ENCODE measurements at places on chromosomes 6 and 20. TPM values are rescaled to one million over a fixed set of nuclear protein-coding genes. Genes with fewer than 3 reads are reported as not detected.

Gene ID4
- 6.9 TPM for polyA plus RNA-seq

Gene IRAK1BP1
- 5.4 TPM for polyA plus RNA-seq

Gene ADAT2
- polyA plus RNA-seq, result 1.7 TPM

Gene SLC17A2
- not detected for polyA plus RNA-seq

Gene MYO6
- 9.7 TPM for polyA plus RNA-seq

Gene CD24
- polyA plus RNA-seq, result 0.59 TPM

Gene PERP
- 29.3 TPM for polyA plus RNA-seq

Gene CCN6
- not detected for polyA plus RNA-seq

Gene CPXM1
- 4.9 TPM for polyA plus RNA-seq

Gene C6orf132
- 1.8 TPM for polyA plus RNA-seq

Gene MYB
- polyA plus RNA-seq, result not detected

Gene ARFGEF3
- polyA plus RNA-seq, result 0.73 TPM

Gene CLVS2
- polyA plus RNA-seq, result under 0.01 TPM

- DNase-seq, result no peak
Measured at GRCh38 chr6:3398165-3398562, 58.7 kb downstream of the SLC22A23 start.

DNA sequence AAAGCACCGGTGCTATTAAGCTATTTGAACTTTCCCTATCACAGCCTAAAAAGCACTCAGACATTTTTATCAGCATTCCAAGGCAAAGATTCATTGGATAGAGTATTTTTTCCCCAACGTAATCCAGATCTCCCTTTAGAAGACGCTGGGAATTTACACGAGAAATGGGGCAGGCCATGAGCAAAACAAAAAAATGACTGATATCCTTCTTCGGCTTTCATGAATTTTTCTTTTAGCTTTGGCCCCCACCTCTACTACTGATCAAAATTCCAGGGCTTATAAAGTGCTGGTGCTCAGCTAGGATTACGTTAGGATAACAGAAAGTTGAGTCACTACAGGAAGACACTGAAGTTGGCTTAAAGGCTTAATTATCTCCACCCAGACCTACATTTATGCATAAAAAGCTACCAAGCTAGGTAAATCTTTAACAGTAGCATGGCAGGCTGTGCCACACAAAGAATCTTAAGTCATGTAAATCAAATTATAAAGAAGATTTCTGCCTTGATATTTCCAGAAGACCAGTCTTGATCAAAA is 418.5 kb upstream of the BTBD3 start:
- no peak for DNase-seq

GRCh38 chr6:53035549-53036213 is 29.5 kb upstream of the FBXO9 start:
- DNase-seq, result no peak

DNA sequence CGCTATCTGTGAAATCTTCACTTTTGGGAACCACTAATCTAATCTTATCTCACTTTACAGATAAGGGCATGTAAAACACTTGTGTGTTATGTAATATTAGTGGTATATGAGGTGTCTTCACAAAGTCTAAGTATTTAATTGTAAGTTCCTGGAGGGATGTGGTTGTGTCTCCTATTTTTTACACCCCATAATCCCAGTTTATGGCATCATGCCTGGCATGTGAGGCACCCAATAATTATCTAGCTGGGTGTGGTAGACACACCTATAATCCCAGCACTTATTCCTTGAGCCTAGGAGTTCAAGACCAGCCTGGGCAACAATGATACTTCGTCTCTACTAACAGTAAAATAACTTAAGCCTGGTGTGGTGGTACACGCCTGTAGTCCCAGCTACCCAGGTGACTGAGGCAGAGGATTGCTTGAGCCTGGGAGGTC is 16.5 kb upstream of the TBCC start:
- DNase-seq, result no peak

DNA sequence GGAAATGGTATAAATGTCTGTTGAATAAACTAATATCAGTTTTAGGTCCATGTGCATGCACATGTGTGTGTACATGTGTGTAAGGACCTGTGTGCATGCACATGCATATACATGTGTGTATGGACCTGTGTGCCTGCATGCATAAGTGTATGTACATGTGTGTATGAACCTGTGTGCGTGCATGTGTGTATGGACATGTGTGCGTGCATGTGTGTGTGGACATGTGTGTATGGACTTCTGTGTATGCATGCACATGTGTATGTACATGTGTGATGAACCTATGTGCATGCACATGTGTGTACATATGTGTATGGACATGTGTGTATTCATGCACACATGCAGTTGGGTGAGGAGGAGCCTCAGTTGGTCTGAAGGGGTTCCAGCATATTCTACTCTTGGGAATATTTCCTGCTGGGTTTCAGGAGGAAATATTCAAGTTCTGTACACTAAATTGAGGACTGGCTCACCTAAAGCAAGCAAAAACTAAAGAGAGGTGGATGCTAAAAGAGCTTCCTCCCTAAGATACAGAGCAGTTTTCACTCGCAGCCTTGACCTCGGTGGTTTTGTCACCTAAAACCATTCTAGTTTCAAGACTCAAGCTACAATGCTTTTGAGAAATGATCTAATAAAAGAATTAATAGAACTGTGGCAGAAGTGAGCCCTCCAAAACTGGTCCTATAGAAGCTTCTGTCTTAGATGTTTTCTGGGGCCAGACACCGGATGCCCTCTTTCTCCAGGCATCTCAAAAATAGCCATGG is 742.8 kb downstream of the MAFB start:
- no peak for DNase-seq

GRCh38 chr6:30074331-30075093 is 1.1 kb downstream of the RNF39 start:
- DNase-seq, result no peak

GRCh38 chr6:54619102-54619501 is 227.5 kb upstream of the FAM83B start:
- DNase-seq, result no peak

- peak; percentile 83 for DNase-seq
Measured at GRCh38 chr6:150667977-150668716, 68.5 kb downstream of the PLEKHG1 start.

DNA sequence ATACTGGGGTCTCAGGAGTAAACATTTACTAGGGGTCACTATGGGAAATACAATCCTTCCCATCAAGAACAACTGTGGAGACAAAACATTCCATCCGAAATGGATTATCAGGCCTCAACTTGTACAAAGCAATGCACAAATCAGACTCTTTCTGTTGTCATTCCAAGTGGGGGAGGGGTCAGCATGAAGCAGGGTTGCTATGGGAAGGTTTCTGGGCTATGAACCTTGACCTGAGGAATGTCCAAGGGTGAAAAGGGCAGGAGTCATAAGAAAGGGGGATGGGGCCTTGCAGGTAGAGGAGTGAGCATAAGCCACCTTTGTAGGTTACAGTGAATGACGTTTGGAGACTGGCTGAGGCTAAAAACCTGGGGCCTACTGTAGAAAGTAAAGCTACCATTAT is 3.1 kb downstream of the METTL24 start:
- DNase-seq, result no peak

GRCh38 chr6:34970488-34970887 is 81.4 kb downstream of the ANKS1A start:
- DNase-seq, result no peak

DNA sequence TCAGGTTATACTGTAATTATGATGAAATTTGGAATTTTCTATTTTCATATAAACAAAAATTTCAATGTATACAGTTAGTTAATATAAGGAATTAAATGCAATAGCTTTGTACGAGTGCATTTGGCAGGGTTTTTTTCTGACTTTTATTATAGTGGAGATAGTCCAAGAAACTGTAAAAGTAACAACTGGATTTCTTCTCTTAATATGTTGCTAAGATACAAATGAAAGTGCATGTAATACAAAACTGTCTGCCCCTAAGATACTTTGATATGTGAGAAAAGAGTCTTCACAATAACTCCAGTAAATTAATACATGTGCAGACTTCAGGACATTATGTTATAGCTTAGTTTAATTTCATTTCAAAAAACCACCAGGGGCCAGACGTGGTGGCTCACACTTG is 721.4 kb downstream of the CBLN4 start:
- DNase-seq, result no peak

DNA sequence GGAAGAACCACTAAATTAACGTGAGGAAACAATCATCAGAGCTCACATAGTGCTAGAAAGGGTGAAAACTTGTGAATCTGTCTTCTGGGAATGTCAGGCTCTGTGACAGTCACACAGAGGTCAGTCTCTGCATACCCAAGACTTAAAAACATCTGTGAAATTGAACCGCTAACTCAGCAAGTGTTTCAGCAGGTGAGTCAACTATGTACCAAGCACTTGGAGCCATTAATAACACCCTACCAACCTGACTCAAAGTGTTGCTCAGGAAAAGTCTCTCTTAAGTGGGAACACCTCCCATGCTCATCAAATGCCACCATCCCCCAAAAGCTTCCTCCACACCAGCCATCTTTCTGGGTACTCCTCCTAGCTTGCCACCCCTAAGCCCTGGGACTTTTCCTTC is 92.3 kb upstream of the CARMIL1 start:
- DNase-seq, result no peak

DNA sequence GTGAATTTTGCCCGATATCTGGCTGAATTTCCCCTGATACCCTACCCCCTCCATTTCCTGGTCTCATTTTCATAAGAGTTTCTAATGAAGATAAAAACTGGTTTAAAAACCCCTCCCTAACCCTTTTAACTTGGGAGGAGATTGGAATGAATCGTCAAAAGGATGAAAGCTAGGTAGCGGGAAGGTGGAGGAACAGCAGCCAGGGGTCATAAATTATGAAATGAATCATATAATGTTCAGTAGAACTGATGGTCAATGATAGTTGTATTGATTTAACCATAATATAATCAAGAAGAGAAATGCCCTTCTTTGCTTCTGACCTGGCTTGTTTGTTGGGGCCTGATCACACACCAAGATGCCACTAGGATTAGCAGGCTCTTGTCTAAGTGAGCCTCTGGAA is 38.5 kb upstream of the SGK1 start:
- no peak for DNase-seq

- DNase-seq, result no peak
Measured at GRCh38 chr6:140370976-140371870, 996.8 kb upstream of the CITED2 start.

DNA sequence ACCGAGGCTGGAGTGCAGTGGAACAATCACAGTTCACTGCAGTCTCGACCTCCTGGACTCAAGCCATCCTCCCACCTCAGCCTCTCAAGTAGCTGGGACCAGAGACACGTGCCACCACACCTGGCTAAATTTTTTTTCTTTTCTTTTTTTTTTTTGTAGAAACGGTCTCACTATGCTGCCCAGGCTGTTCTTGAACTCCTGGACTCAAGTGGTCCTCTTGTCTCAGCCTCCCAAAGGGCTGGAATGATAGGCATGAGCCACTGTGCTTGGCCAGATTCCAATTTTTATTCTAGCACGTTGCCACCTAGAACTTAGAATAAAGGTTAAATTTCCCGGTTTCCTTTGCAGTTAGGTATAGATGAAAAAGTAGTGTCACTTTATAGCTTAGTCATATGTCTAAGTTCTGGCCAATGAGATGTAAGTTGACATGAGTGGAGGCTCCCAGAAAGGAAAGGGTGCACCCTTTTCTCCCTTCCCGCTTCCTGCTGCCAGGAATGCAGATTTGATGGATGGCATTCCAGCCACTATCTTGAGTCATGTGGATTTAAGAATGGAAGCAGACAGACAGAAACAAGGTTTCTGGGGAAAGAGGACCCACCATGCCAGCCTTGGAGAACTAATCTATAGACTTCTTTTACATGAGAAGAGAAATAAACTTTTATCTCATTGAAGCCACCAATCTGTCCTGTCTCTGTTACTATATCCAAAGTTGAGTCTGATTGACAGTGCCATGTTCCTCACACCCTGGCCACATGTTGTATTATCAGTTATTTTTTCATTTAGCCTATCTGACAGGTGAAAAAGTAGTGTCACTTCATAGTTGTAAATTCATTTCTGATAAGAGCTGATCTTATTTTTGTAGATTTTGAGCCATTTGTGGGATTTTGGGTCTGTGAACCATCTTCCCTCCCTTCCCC is 60.6 kb upstream of the NCOA3 start:
- no peak for DNase-seq

DNA sequence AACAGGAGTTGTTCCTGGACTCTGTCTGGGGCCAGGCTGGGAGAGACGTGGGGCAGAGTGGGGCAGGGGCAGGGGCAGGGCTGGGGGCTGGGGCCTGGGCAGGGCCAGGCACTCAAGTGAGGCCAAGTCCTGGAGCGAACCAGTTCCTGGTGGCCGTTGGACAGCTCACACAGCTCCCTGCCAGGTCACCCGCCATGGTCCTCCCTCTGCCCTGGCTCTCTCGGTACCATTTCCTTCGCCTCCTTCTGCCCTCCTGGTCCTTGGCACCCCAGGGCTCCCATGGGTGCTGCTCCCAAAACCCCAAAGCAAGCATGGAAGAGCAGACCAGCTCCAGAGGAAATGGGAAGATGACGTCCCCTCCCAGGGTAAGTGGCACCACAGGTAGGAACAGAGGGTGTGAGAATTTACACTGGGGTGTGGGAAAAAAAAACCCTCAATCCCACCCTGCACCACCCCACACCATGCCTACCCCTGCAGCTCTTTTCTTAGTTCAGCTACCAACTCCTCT is at the start of gene MCCD1:
TSS of gene MCCD1 (plus strand) at position 142 of the 508 bp plus-strand sequence. CDS start at position 195, 53 bp downstream.
- DNase-seq, result no peak

- DNase-seq, result no peak
Measured at GRCh38 chr20:8903655-8904605, 165.0 kb upstream of the PLCB4 start.

- DNase-seq, result peak; percentile 26
Measured at GRCh38 chr6:81894306-81894705, 141.8 kb upstream of the TENT5A start.

GRCh38 chr6:112851146-112851545 is 504.0 kb downstream of the RFPL4B start:
- DNase-seq, result no peak

DNA sequence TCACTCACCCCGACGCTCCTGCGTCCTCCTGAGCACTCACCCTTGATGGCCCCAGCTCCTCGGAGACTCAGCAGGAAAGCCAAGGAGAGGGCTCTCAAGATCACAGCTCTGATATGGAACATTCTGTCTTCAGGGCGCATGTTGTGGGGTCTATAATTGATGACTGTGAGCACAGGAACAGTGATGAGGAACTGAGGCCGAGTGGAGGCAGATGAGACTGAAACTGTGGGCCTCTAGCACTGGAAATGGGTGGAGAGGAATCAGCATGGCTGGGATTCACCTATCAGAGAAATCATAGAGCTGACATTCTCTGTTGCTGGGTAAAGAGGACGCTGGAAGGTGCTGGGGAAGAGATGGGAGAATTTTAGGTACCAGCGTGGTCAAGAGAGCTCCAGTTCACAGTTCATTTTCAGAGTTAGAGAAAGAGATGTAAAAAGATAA is at the start of gene HLA-DPA1:
TSS of gene HLA-DPA1 (minus strand) at position 219 of the 441 bp plus-strand sequence.
- peak; percentile 69 for DNase-seq

GRCh38 chr6:119952696-119953095 is 603.1 kb upstream of the MAN1A1 start:
- no peak for DNase-seq

- no peak for DNase-seq
Measured at GRCh38 chr6:39841923-39842322, 49.7 kb downstream of the DAAM2 start.

GRCh38 chr6:35497571-35498421 is 917 bp upstream of the TEAD3 start:
- peak; percentile 82 for DNase-seq

- no peak for DNase-seq
Measured at GRCh38 chr20:56433880-56434255, 21.8 kb downstream of the CASS4 start.
